ENCODE measurements at places on chromosomes 1 and 21. TPM values are rescaled to one million over a fixed set of nuclear protein-coding genes. Genes with fewer than 3 reads are reported as not detected.
A peak's percentile ranks its signal among the peaks of the same experiment; 100 is the strongest.

The MOV10 gene
- 57.0 TPM for total RNA-seq

DNA sequence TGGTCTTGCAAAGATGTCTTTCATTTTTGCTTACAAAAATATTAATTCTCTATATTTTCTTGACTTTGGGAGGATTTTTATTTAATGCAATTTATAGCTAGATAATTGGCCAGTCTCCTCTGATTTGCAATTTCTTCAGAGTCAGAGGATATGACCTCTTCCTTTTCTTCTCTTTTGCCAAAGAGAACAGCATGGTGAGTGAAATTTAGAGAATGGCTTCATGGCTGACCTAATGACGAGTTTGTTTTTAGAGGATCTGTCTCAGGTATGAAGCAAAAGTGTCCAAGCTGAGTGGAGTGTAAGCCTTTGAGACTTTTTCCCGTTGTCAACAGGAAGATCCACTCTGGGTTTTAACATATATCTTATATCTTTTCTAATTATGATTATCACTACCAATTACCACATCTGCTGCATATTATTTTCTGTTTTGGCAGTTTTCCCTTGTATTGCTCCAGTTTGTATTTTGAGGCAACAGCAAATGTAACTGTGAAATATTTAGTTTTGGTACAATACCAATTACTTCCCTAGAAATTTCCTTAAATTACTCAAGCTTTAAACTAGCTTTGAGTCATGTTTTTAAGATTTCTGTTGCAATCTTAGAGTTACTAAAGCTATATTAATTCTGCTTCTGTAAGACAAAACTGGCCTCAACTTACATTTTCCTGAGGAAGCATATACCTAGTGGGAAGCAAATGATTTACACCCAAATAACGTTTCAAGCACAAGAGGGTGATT is 332.8 kb upstream of the ZRANB2 start:
- no peak for DNase-seq

DNA sequence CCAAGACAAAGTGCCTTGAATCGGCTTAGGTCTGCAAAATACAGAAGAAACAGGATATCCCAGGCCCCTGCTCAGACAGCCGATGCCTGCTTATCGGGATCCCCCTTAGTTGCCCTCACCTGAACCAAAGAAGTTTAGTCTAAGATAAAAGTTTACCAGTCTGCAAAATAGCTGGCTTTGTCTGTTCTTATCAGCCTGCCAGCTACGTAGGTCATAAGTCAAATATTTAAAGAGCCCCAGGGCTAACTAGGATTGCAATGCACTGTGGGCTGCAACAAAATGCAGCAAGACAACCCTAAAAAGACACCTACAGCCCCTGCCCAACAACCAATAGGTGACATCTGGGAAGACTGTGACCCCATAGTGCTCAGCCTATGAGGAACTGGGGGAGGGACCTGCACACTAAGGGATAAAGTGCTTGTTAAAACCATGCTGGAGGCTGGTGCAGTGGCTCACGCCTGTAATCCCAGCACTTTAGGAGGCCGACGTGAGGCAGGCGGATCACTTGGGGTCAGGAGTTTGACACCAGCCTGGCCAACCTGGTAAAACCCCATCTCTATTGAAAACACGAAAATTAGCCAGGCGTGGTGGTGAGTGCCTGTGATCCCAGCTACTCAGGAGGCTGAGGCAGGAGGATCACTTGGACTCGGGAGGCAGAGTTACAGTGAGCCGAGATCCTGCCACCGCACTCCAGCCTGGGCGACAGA is 27.4 kb downstream of the LRRC3 start:
- no peak for DNase-seq

DNA sequence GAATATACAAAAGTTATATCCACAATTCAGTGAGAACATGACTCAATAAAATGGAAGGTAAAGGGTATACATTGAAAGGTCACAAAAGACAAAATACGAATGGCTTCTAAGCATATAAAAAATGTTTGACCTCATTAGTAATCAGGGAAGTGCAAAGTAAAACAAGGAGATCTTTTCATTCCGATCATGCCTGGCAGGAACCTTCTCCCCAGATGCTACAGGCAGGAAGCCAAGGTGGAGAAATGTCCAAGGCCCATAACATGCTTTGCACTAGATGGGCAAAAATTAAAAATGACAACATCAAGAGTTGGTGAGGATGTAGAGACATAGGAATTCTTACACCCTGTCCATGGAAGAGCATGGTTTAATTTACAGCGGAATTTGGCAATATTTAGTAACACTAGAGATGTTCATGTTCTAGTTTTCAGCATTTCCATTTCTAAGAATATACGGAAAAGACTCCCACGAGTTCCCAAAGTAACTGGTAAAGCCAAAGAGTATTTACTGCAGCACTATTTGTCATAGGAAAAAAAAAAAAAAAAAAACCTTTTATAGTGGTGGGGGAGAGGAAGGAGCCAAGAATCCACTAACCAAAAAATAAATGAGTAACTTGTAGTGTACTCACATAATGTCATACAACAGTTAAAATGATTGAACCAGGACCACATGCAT is 184.5 kb upstream of the KAZN start:
- DNase-seq: no peak

- no peak for DNase-seq
These were observed 152.9 kb upstream of the ZNF644 start for GRCh38 chr1:91174734-91175133.

- DNase-seq: peak; percentile 81
These were observed 34.8 kb downstream of the ZMYND12 start for GRCh38 chr1:42420911-42421585.

DNA sequence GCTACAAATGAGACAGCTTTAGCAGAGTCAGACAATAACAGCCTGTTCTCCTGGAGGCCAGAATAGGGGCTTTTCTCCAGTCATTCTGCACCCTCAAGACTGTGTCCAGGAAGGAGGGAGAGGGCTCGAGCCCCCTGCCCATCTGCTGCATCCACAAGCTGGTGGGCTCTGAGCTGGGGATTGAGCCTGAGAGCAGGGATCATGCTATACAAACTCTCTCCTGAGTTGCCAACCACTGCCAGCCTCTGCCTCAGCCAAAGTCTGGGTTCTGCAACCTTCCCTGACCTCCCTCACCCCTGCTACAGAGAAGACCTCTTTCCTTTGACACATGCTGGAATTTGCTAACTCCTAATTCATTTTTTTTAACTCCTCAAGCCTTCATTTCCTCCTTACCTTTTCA is 14.8 kb upstream of the PPM1J start:
- DNase-seq: no peak

DNA sequence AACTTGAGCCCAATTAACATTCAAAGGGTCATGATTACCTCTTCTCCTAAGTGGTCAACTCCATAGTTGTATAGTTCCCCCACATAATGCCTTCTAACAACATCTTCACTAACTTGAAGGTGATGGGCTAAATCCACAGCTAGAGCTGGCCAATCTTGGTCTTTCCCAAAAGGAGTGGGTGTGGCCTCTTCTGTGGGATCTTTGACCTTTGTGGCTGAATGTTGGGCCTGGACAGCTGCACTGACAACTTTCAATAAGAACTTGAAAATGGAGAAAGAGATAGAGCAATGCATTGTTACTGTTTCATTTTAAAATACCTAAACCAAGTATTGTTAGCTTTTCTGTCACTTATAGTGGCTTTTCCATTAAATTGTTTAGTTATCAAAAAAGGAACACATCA is 59.2 kb downstream of the IARS2 start:
- no peak for DNase-seq

DNA sequence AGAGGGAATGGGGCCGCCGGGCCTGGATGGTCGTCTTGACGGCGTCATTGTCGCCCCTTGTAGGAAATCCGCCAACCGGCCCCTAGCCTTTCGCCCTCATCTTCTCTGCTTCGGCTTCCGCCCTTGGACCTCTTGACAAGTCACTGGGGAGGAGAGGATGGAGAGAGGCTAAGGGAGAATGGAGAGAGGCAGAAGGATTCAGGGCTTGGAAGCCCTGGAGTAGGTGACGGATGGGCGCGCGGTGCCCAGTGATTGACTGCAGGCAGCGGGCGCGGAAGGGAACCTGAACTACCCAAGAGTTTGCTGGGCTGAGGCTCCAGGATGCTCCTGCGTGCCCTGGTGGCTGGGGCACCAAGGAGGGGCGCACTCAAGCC is 651 bp downstream of the PDE4B start:
- DNase-seq: no peak

DNA sequence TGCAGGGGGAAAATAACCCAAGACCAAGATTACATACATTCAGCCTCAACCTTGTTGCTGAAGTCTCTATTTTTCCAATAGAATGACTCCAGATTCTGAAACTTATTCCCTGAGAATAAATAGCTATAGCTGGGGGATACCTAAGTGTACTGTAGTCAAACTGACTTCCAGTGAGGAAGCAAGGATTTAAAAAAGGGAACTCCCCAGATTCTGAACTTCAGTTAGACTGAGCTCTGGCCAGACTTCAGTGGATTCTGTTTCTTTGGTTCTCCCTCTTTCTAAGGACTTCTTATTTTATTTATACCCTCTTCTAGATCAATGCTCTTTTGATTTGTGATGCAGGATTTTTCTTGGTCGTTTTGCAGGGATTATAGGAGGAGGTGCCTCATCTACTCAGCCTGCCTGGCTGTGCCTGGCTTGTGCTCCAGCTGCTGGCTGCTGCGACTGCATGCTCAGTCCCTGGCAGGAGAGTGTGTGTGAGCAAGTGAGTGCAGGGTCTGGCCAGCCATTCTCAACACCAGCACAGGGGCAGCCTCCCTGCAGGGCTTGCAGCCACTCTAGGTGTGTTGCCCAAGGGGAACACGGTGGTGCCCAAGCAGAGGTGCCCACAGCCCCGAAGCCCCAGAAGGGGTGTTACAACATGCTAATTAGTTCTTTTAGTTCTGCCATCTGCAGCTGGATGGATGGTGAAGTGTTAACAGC is 43.0 kb downstream of the SPATA17 start:
- DNase-seq: no peak
